ENCODE measurements at places on chromosomes 11 and 22. TPM values are rescaled to one million over a fixed set of nuclear protein-coding genes. Genes with fewer than 3 reads are reported as not detected.

Gene CBX6
- total RNA-seq, result 26.1 TPM

DNA sequence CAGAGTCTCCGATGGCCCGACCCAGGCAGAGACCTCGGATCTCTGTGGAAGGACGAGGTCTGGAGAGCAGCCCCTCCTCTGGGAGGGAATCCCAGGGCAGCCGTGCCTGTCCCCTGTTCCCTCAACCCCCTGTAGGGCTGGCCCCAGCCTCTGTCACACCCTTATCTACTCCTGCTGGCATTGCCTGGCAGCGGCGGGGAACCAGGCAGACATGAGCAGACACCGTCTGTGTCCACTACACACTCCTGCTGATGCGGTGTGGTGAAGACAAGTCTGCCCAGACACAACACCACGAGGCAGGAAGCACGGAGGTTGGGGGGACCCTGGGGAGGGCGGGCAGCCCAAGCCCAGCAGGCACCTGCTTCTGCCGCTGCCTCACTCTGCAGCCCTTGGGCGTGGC is 52.5 kb upstream of the A4GALT start:
- peak; percentile 75 for DNase-seq

Gene PATE2
- total RNA-seq, result not detected

Gene MYOD1
- 398 TPM for total RNA-seq

DNA sequence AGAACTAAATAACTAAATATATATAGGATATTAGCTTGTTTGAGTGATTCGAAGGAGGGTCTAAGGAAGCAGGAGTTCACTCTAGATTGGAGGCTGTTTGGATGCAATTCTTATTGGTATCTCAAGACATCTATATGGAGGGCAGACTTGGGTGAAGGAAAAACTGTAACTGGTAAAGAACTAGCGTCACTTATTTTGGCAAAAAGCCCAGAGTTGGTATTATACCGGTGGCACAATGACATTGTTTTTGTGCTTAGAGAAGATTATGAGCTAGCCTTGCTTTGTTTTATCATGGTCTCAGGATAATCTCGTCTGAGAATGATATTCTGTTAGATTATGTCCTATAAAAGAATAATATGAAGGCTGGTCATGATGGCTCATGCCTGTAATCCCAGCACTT is 6.0 kb upstream of the SLC35F2 start:
- DNase-seq, result no peak

- DNase-seq, result no peak
Measured at GRCh38 chr11:59152312-59152951, 9.8 kb downstream of the FAM111A start.

DNA sequence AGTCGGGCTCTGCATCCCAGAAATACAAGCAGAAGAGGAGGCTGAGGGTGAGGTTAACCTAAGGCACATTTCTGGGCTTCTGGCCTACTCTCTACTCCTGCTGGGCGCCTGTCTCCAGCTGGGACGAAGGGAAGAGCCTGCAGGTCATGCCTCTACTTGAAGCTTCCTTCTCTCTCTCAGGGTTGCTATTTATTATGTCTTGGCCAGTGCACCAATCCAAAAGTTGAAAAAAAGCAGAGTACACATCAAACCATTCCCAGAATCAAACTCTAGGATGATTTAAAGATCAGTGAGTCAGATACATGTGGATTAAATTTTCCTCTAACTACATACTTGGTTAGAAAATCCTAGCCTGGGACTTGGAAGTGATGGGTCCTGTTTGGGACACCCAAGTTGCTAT is 60.2 kb upstream of the CDON start:
- DNase-seq, result peak; percentile 21

DNA sequence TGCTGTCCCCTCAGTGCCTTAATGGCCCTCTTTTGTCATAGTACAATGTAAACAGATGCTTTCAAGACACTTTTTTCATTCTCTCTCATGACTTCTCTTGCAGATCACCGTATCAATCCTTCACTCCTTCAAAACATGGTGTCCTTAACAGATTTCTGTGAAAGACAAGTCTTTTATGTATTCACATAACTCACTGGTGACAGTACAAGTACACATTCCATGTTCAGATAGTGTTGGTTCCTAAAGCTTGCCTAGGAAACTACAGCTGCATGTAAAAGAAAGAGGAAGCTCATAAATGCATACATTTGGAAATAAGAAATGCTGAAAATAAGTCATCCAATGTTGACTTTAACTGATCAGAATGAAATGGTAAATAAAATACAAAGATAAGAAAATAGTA is 5.0 kb upstream of the OR52E6 start:
- DNase-seq, result no peak

GRCh38 chr11:124611064-124611463 is at the start of gene PANX3:
PANX3 (plus strand) TSS chr11:124611428; CDS start chr11:124611557, 129 bp downstream.
- DNase-seq, result no peak

All from myocyte (in vitro differentiated cells).